ENCODE measurements at places on chromosomes 6 and 20.

DNA sequence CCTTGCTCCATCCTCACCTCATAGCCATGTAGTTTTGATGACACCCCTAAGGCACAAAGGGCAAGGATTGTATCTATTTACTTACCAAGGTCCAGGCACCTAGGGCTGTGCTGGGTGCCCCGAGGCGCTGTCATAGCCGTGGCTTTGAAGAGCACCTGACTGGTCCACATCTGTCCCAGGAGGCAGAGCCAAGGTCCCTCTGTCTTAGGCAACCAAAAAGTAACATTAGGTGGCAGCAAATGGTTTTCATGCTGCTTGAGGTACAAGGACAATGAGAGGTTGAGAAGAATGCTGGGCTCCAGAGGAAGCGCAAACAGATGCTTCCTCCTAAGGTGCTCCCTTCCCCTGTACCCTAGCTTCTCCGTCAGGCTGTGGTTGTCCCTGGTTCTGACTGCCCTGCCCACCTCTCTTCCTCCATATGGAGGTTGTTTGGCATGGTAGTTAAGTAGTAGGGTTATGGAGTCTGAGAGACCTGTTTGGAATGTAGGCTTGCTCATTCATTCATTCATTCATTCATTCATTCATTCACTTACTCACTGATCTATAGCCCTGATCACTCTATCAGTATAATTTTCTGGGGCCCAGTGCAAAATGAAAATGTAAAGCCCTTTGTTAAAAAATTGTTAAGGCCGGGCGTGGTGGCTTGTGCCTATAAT lies 3.0 kb upstream of the UQCC2 start:
- no peak for DNase-seq

GRCh38 chr6:95802978-95803377 lies 212.8 kb upstream of the FUT9 start:
- DNase-seq, result no peak

DNA sequence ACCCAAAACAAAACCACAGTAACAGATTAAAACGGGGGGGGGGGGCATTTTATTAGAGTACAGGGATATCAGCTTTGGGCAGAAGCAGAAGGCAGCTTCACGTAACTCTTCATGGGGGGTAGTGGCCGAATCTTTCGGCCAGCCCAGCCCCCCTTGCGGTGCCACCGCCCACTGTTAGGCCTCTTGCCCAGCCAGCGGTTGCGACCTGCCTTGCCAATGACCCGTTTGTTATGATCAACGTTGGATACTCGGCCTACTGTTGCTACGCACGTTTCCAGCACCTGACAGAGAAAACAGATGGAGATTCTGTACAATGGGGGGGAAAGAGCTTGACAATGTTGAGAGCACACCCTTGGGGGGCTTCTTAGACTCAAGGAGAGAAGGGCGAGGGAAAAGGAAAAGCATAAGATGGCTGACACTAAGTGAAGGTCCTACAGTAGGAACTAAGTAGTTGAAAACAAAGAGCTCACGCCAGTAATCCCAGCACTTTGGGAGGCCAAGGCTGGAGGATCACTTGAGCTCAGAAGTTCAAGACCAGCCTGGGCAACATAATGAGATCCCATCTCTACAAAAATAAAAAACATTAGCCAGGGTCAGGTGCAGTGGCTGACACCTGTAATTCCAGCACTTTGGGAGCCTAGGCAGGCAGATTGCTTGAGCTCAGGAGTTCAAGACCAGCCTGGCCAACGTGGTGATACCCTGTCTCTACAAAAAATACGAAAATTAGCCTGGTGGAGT lies 724 bp upstream of the CUL7 start:
- no peak for DNase-seq

- DNase-seq, result no peak
Measured at GRCh38 chr6:141521440-141521839, 611.3 kb upstream of the GJE1 start.

GRCh38 chr6:35034411-35035191 lies 106.5 kb downstream of the TCP11 start:
- no peak for DNase-seq

GRCh38 chr6:158043586-158044524 lies 62.2 kb downstream of the SYNJ2 start:
- no peak for DNase-seq

GRCh38 chr6:51533962-51534361 lies 553.5 kb downstream of the PKHD1 start:
- DNase-seq, result no peak

GRCh38 chr6:29552512-29553051 lies 7.0 kb downstream of the UBD start:
- no peak for DNase-seq

DNA sequence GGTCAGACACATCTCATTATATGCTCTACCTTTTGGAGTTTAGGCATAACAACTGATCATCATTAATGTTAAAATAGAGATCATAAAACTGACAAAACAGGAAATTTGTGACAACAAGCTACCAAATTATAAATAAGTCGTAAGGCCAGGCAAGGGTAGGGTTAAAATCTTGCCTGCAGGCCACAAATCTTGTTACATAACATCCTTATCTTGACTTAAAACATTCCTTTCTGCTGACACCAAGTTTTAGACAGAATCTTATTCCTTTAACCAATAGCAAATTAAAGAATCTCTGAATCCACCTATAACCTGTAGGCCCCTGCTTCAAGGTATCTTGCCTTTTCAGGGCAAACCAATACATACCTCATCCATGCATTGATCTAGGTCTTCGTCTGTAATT lies 32.5 kb upstream of the NKAIN2 start:
- DNase-seq, result no peak

- no peak for DNase-seq
Measured at GRCh38 chr20:4925842-4926530, 75.3 kb downstream of the SLC23A2 start.

GRCh38 chr6:130517444-130517931 lies 151.7 kb downstream of the TMEM200A start:
- no peak for DNase-seq

DNA sequence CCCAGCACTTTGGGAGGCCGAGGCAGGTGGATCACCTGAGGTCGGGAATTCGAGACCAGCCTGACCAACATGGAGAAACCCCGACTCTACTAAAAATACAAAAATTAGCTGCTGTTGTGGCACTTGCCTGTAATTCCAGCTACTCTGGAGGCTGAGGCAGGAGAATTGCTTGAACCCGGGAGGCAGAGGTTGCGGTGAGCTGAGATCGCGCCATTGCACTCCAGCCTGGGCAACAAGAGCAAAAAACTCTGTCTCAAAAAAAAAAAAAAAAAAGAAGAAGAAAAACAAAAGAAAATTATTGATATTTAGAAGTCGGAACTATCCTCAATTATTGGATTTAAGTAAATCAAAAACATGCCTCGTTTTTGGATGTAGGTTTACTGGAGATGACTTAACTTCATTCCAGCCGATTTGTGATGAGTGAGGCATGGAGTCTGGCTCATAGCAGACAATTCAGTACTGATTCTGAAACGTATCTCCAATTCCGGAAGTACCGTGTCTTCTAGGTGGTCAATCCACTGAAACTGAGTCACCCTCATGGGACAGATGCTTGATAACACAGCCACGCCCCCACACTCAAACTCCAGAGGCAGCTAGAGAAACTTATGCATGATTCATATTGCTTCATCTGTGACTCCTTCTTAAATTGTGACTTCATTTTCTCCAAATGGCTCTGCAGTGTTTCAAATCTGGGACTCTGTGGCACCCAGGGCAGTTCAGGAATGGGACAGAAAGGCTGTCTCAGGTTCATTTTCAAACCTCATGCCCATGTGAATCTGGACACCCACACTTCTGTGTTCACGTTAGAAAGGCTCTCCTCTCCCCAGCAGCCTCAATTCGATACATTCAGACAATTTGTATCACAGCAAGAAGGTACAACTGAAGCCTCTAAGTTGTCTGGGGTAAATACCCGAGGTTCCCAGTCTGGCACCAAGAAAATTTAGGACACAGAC lies 110.4 kb upstream of the ARMC2 start:
- no peak for DNase-seq

- no peak for DNase-seq
Measured at GRCh38 chr20:13202565-13202964, 18.5 kb upstream of the ISM1 start.

GRCh38 chr6:143457563-143458359 lies 7.2 kb downstream of the PEX3 start:
- no peak for DNase-seq

DNA sequence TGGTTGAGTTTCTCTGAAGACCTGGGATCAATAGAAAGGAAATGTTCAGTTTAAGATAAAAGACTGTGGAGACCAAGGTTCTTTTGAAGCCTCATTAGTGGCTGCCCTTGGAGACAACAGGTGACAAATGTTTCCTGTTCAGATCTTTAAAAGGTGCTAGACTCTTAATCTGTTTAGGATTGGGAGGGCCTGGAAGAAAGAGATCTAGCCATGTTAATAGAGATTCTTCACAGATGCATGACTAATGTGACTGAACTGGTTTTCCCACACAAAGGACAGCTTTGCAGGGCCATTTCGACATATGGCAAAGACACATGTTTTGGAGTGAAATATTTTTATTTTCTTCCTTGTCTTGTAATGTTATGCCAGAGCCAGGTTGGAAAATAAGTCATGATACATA lies 82.2 kb downstream of the WDR27 start:
- DNase-seq, result no peak

GRCh38 chr6:72916906-72917305 lies 295.0 kb downstream of the KCNQ5 start:
- DNase-seq, result no peak

GRCh38 chr6:42306439-42307140 lies 88.9 kb upstream of the MRPS10 start:
- no peak for DNase-seq

- DNase-seq, result no peak
Measured at GRCh38 chr6:142242269-142242668, 59.5 kb upstream of the ADGRG6 start.

- no peak for DNase-seq
Measured at GRCh38 chr6:168507297-168507696, 66.3 kb downstream of the SMOC2 start.

DNA sequence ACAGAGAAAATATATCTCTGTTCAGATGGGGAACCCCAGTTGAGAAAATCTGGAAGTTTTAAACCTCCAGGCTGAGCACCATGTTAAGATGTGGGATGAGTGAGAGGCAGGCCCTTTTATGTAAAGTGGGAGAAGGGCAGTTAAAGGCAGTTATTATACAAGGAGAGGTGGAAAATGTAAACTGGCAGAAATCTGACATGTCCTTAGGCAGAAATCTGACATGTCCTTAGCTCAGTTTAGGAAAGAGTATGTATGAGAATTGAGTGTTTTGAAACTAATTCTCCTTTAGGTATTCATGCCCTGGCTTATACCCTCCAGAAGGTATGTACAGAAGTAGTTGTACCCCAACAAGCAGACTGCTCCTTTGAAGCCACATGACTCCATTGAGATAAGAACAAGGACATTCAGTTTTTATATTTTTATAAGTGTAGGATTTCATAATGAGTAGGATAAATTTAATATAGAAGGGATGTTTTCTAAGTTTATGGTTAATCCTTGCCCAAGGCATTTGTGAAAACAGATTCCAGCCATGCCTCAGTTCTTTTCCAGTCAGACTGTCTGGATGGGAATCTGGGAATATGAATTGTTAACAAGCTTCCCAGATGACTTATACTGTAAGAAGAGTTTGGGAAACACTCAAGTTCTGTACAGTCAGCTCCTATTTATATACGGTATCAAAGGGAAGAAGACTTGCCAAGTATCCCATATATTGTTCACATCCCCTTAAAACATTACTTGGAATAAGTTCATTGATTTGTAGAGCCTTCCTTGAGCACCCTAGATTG lies 87.7 kb downstream of the SCAND1 start:
- no peak for DNase-seq

DNA sequence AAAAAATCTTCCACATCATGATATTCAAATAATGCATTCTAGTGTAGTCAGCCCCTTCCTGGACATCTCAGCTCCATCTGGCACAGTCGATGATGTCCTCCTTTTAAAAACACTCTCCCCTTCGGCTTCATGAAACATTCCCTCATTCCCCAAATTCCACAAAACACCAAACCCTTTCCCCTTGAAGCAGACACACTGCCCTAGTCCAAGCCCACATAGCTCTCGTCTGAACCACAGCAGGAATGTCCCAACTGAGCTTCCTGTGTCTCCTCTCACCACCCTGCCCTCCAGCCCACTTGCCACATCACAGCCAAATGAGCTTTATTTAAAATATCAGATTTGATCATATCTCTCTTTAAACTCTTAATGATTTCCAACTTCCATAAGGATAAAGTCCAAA lies 106.4 kb upstream of the CARMIL1 start:
- no peak for DNase-seq

DNA sequence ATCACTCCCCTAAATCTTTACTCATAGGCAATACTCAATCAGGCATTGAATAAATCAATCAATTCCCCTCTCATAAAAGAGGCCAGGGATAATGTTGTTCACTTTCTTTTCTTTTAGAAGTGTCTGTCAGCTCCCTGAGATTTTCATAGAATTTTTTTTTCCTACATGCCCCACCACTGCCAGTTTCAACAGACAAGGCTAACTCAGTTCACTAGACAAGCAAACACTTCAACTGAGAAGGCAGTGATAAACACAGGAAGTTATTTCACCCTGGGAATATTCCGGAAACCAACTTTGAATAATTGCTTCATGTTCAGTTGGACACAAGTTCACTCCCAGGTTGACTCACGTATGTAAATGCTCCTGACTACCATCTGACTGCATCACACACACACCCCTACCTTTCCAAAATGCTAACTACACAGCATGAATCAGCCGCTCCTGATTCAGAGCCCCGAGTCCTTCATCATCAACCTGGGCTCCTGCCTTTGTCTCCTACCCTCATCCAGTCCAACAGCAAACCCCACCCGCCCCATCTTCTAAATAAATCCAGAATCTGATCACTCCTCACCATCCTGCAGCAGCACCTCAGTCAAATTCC lies 143.9 kb downstream of the BCAS1 start:
- no peak for DNase-seq

DNA sequence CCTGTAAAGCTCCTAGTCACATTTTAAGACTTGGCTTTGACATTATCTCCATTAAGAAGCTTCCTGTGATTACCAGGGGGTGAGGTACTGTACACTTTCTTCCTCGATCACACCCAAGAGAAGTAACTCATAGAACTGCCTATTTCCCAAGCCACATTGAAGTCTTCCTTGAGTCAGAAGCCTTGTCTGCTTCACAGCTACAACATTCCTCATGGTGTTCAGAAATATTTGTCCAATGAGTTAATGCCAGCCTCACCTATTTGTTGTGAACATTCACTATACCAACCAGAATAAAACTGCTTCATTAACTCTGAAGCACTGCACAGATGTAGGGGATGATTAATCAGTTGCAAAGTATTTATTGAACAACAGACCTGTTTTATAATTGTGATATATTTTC lies 622.3 kb downstream of the PTPRT start:
- no peak for DNase-seq

GRCh38 chr6:159390381-159390780 lies 221.2 kb downstream of the FNDC1 start:
- no peak for DNase-seq

- no peak for DNase-seq
Measured at GRCh38 chr6:108846628-108847027, 1.6 kb upstream of the ARMC2 start.

GRCh38 chr6:150363733-150364132 lies 5.1 kb upstream of the IYD start:
- no peak for DNase-seq

GRCh38 chr20:36544134-36545018 lies 3.1 kb downstream of the MYL9 start:
- no peak for DNase-seq

GRCh38 chr6:134166511-134167261 lies 114.3 kb upstream of the SLC2A12 start:
- DNase-seq, result no peak
